Type B pancreatic cell (in vitro differentiated cells): ENCODE measurements at places on chromosomes 1 and 21. TPM values are rescaled to one million over a fixed set of nuclear protein-coding genes. Genes with fewer than 3 reads are reported as not detected.

DNA sequence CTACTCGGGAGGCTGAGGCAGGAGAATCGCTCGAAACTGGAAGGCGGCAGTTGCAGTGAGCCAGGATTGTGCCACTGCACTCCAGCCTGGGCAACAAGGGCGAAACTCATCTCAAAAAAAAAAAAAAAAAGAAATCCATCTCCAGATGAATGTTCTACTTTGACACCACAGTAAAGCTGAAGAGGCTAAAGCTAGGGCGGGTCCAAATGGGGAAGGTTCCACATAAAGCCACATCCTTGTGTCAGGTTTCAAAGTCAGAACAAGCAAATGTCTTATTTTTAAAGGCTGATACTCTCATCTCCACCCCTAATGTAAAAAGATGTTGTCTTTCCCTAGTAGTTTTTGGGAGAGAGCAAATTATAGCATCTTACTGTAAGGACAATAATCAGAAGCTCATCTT lies 4.4 kb upstream of the WARS2 start:
- peaks cover 16% of the 10 kb centered on the region for H3K36me3 ChIP-seq
- no peak overlapping the region for H3K4me3 ChIP-seq
- no peak for DNase-seq
- no peak overlapping the region for H3K27ac ChIP-seq
- peaks cover 16% of the 10 kb centered on the region for H3K4me1 ChIP-seq

- peaks cover 32% of the 10 kb centered on the region for H3K4me1 ChIP-seq
- H3K27ac ChIP-seq = peak overlapping the region; percentile 57
- DNase-seq = no peak
- no peaks in the 10 kb centered on the region for H3K36me3 ChIP-seq
Observed at GRCh38 chr1:112388436-112388835, 7.6 kb upstream of the CTTNBP2NL start.

- DNase-seq = no peak
- no peak overlapping the region for H3K4me3 ChIP-seq
- no peaks in the 10 kb centered on the region for H3K36me3 ChIP-seq
- no peak overlapping the region for H3K27ac ChIP-seq
Observed at GRCh38 chr1:233343262-233343661, 15.7 kb downstream of the MAP3K21 start.

GRCh38 chr1:89065079-89065868 lies at the start of gene GBP1:
Gene GBP1 (minus strand): TSS chr1:89065208. CDS start chr1:89063234, 1,974 bp downstream.
- H3K4me3 ChIP-seq = peak within 1 kb of the TSS; percentile 82
- peak within 1 kb of the TSS; percentile 88 for H3K27ac ChIP-seq
- H3K4me1 ChIP-seq = peaks cover 17% of the 10 kb centered on the region
- no peaks in the 10 kb centered on the region for H3K36me3 ChIP-seq

DNA sequence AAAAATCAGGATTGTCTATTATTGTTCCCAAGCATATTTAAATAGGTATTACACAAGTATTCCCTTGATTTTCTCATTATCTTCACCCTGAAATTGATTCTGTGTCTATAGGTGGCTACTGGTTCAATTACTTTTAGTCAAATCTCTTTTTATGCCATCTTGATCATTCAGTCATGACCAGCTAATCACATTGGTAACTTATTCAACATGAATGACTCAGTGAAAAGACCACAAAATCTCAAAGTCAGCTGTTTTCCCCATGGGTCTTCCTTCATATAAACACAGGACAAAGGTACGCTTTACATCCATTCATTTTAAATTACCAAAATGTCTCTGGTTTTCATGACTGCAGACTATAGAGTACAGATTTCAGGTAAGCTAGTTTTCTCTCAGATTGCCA lies 23.7 kb upstream of the NRIP1 start:
- no peaks in the 10 kb centered on the region for H3K36me3 ChIP-seq
- no peak overlapping the region for H3K27ac ChIP-seq
- H3K27me3 ChIP-seq = no peaks in the 10 kb centered on the region
- no peak overlapping the region for H3K4me3 ChIP-seq
- H3K4me1 ChIP-seq = no peaks in the 10 kb centered on the region

GRCh38 chr1:67723620-67724019 lies 38.6 kb downstream of the GADD45A start:
- no peaks in the 10 kb centered on the region for H3K27me3 ChIP-seq
- no peak overlapping the region for H3K4me3 ChIP-seq
- no peaks in the 10 kb centered on the region for H3K36me3 ChIP-seq
- H3K4me1 ChIP-seq = peaks cover 9% of the 10 kb centered on the region

HRNR gene
- total RNA-seq = not detected in 2 replicates

B3GALT5 gene
- 14.2 and 27.5 TPM in 2 replicates for total RNA-seq
